Activated T-helper 1 cell treated with Interleukin-2 at 50 U/mL for 16 hours (primary cell): ENCODE measurements at places on chromosomes 3 and 15.

DNA sequence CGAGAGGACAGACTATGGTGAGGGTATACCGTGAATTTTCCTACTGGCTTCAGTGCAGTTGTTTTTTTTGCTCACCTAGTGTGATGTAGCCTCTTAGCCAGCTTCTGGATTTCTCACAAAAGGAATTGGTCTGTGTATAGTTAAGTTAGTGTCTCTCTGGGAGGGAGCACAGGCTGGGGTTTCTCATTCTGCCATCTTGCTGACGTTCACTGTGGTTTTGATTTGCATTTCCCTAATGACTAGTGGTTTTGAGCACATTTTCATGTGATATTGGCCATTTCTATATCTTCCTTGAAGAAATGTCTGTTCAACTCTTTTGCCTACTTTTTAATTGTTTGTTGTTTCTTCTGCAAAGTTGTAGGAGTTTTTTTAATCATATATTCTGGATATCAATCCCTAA lies 2.2 kb upstream of the CD86 start:
- DNase-seq = no peak

GRCh38 chr3:168362156-168362555 lies 266.4 kb upstream of the GOLIM4 start:
- no peak for DNase-seq

DNA sequence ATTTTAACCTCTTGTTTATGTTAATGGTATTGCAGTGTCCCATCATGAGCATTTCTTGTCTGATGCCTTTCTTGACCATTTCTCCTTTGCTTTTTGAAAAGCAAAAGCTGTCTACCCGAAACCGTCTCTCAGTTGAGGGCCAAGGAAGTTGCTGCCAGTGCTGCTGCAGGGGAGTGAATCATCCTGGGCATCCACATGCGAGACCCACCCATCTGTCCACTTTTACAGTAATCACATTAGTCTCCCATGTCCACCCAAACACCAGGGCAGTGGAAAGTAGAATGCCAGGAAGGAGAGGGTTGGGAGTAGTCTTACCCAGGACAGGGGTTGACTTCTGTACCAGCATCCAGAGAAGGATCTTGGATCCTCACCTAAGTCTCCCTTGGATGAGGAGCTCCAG lies 48.6 kb upstream of the TEX264 start:
- no peak for DNase-seq

GRCh38 chr15:59185725-59186124 lies 20.9 kb upstream of the LDHAL6B start:
- no peak for DNase-seq
